ENCODE measurements at places on chromosomes 2 and 18. TPM values are rescaled to one million over a fixed set of nuclear protein-coding genes. Genes with fewer than 3 reads are reported as not detected.

REG1B gene
- polyA plus RNA-seq: 465 TPM

EFHD1 gene
- 0.92 TPM for polyA plus RNA-seq

GAREM1 gene
- polyA plus RNA-seq: 11.8 TPM

BMP10 gene
- polyA plus RNA-seq: not detected

EGR4 gene
- polyA plus RNA-seq: not detected

ABCG5 gene
- not detected for polyA plus RNA-seq

IL36RN gene
- polyA plus RNA-seq: not detected

KCNK3 gene
- polyA plus RNA-seq: under 0.01 TPM

CAVIN2 gene
- 15.6 TPM for polyA plus RNA-seq

DSG3 gene
- under 0.01 TPM for polyA plus RNA-seq

ANKRD29 gene
- polyA plus RNA-seq: 4.2 TPM

KIAA1328 gene
- 3.3 TPM for polyA plus RNA-seq

SETBP1 gene
- 1.2 TPM for polyA plus RNA-seq

SULT1C4 gene
- 0.60 TPM for polyA plus RNA-seq

C2orf15 gene
- 2.4 TPM for polyA plus RNA-seq

MSGN1 gene
- not detected for polyA plus RNA-seq

Measured in sigmoid colon (tissue), 7 donors.